ENCODE measurements at places on chromosomes 16 and 17.

GRCh38 chr16:85123891-85124635 is 11.8 kb upstream of the CIBAR2 start:
- DNase-seq = no peak

- DNase-seq = peak; percentile 34
These were observed 7.2 kb upstream of the MYCBPAP start for GRCh38 chr17:50501054-50501453.

GRCh38 chr17:78995761-78996451 is 13.7 kb downstream of the CANT1 start:
- DNase-seq = no peak

DNA sequence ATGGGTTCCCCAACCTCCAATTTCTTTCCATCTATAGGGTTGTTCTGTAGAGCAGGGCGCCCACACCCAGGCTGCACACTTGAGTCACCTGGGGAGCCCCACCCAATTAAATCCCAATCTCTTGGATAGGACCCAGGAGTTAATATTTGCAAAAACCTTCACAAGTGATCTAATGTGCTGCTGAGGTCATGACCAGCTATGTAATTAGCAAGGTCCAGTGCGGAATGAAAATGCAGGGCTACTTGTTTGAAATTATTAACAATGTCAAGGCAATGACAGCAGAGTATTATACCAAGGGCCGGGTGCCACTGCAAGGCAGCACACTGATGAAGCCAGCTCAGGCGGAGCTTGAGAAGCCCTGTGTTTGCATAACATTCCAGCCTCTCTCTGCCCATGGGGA is 302.7 kb downstream of the MAF start:
- DNase-seq = no peak

GRCh38 chr17:20267459-20267842 is 199.9 kb downstream of the LGALS9B start:
- DNase-seq = peak; percentile 32

GRCh38 chr17:19631905-19632304 is 16.6 kb upstream of the ALDH3A2 start:
- no peak for DNase-seq

GRCh38 chr16:30603945-30604315 is 6.3 kb downstream of the ZNF689 start:
- DNase-seq = no peak

Data from CD4-positive, alpha-beta T cell treated with Interleukin-15 for 4 hours (primary cell).